ENCODE measurements at places on chromosomes 16 and 17. TPM values are rescaled to one million over a fixed set of nuclear protein-coding genes. Genes with fewer than 3 reads are reported as not detected.

DNA sequence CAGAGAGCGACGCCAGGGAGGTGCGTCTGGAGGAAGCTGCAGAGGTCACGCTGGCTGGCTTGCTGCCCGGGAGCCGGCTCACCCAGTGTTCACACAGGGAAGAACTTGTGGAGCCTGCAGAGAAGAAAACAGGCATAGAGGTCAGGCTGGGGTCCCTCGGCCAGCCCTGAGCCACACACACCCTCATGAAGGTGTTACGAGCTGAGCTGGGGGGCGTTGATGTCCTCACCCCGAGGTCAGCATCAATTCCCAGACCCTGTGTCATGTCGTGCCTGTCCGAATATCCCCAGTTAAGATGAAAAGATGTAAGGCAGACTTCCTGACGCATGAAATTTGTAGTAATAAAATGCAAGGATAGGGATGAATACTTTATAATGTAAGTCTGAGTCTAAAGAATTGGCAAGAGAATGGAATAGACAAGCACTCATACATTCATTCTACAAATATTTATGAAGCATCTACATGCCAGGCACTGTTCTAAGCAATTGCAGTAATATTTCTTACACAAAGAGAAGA, 77.1 kb downstream of the USP31 start:
- no peak for DNase-seq

GRCh38 chr16:12544477-12545296, 259.0 kb downstream of the CPPED1 start:
- DNase-seq, result no peak

DNA sequence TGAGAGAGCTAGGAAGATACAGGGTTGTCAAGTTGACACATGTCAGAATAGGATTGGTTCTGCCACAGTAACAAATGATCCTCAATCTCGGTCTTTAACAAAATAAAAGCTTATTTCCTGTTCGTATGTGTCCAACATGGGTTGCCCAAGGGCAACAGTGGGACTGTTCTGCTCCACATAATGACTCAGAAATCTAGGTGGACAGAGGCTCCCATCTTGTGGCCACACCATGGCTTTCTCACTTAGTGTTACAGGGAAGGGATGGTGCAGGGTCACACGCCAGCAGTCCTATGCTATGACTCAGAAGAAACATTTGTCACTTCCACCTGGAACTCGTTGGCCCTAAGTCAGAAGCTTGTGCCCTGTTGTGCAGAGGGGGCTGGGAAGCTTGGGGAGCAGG, 364.9 kb downstream of the SNX29 start:
- no peak for DNase-seq

GRCh38 chr16:51907680-51908079, 639.3 kb downstream of the TOX3 start:
- DNase-seq, result no peak

DNA sequence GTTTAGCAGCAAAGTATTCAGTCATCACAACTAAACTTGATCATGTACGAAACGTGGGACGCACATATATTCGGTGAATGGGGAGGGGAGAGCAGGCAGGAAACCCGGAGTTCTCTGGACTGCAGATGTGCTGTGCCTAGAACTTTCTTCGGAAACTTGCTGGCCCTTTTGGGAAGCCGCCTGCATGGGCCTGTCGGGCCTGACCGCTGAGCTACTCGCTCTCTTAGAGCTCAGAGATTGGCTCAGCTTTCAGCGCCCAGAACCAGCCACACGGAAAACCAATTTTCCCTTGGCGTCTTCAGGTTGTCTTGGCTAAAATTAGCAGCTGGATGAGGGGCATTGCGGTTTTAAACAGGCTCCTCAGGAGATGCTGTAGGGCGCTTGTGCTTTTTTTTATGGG, 38.1 kb downstream of the ZDHHC7 start:
- DNase-seq, result no peak

DNA sequence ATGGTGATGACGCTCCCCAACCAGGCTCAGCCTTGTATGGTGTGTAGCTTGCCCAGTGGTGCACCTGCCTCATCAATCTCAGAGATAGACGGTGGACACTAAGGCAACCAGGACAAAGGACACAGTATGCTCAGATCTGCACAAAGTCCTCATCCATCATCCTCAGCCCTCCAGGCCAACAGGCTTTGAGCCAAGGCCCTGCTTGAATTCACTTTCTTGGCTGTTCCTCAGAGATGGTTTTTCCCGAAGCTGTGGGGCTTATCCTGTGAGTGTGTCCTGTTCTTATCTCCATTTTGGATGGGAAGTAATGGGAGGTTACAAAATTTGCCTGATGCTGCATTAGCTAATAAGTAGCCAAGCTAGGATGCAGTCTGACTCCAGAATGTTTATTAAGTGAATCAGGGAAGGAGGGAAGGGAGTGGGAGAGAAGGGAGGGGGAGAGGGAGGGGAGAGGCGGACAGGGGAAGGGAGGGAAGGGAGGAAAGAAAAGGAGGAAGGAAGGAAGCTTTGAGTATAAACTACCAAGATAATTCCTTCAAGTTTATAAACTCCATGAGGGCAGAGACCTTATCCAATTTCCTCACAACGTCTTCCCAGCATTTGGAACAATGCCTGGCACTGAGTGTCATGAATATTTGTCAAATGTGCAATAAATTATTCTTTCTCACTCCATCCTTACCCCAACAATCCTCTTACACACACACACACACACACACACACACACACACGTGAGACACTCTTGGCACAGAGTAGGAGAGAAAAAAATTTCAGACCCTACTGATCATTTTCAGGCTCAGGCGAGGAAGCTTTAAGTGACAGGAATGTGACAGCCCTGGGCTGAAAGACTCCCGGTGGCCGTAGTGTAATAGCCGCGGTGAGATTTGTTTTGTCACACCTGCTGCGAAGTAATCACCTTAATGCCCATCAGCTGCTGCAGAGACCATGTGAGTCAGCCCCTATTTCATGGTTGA, 84.3 kb downstream of the BMERB1 start:
- DNase-seq, result no peak

DNA sequence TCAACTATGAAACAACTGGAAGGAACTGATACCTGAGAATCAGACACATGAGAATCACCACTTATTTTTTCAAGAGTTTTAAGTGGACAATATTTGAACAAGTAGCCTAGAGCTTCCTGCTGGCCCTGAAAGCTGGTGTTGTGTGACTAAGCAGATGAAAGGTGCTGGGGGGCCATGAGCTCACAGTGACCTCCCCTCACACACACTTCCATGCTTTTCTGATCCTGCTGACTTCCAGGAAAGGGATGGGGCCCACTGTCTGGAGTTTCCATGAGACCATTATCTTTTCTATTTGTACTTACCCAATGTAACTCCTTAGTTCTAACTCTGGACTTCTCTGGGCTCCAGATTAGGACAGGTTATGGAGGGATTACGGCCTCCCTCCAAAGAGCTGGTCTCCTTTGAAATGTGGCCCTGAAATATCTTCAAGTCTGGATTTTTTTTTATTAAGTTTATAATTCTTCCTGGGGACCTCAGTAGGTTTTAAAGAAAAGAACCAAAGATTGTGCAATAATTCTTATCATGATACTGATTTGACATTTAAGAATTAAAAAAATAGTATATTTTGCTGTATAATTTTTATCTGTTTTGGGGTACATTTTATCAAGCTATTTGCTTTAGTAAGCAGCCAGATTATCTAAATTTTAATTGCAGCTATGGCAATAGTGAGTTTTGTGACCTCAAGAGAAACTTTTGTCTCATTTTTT, 4.9 kb downstream of the CAPNS2 start:
- DNase-seq, result no peak

- no peak for DNase-seq
These were observed 23.7 kb downstream of the NUDT7 start for GRCh38 chr16:77745972-77746371.

DNA sequence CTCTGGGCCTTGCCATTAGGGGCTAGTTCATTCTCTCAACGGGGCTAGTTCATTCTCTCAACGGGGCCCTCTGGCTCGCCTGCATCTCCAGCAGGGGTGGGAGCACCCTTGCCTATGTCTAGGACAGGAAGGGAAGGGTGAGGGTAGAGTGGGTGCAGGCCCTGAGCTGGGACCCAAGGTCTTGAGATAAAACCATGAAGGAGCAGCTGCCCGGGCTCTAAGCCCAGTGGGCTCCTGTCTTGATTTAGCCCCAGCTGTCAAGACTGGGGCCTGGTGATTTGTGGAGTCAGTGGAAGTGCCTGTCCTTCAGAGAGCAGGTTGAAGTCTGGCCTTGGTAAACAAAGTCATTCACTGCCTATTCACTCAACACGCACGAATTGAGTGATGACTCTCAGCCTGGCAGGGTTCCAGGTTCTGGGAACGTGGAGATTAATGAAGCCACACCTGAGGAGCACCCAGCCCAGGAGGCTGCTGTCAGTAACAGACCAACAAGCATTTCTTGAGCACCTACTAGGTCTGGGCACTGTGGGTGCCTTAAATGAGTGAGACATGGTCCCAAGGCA, 35.4 kb downstream of the WNT3 start:
- no peak for DNase-seq

PITPNM3 gene
- total RNA-seq, result 0.52 TPM

PLEKHH3 gene
- total RNA-seq, result 0.78 TPM

Data from T-helper 17 cell (primary cell).